CD4-positive, alpha-beta T cell treated with Interleukin-6 for 4 hours (primary cell): ENCODE measurements at places on chromosomes 16 and 17.

DNA sequence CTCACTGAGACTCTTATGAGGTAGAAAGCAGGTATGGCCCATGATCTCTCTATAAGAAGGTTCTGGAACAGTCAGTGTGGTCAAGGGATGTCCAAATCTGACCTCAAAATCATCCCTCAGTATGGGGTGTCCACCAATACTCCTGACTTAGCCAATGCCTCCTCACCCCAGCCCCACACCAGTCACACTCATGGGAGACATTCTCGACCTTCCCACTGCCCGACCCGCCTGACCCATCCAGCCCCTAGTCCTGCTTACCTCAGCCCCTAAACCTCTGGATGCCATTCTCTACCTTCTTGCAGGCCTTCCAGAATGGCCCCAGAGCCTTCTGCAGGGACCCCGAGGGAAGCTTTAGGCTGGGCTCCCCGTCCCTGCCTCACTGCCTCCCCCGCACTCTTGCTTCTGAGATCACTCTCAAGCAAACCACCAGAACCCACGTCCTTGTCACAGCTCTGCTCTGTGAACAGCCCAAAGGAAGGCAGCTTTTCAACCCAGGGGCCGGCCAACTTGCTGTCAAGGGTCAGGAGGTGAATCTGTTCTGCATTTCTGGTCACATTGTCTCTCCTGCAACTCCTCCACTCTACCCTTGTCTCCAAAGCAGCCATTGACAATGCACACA, 44.9 kb upstream of the RBFOX3 start:
- DNase-seq = no peak

DNA sequence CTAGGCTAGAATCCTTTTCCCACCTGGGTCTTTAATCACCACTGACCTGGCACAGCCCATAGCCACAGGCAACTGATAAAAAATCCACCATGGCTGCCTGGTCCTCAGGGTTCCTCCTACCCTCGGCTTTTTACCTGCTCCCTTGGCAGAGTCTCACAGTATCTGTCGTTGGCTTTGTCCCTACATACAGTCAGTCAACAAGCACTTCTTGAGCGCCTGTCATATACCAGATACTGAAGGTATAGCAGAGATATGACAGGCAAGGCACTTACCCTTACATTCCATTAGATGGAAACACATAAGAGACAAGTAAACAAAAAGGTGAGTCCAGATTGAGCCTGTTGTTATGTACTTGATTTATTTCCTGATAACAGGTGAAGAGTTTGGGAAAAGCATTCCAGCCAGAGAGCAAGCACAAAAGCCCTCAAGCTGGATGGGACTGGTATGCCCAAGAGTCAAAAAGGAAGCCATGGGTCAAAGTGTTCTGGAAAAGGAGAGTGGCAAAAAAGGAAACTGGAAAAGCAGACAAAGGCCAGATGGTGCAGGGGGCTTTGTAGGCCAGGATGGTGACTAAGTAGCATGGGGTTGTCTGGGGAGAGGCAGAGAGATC, 247.0 kb downstream of the CHD9NB start:
- DNase-seq = no peak

DNA sequence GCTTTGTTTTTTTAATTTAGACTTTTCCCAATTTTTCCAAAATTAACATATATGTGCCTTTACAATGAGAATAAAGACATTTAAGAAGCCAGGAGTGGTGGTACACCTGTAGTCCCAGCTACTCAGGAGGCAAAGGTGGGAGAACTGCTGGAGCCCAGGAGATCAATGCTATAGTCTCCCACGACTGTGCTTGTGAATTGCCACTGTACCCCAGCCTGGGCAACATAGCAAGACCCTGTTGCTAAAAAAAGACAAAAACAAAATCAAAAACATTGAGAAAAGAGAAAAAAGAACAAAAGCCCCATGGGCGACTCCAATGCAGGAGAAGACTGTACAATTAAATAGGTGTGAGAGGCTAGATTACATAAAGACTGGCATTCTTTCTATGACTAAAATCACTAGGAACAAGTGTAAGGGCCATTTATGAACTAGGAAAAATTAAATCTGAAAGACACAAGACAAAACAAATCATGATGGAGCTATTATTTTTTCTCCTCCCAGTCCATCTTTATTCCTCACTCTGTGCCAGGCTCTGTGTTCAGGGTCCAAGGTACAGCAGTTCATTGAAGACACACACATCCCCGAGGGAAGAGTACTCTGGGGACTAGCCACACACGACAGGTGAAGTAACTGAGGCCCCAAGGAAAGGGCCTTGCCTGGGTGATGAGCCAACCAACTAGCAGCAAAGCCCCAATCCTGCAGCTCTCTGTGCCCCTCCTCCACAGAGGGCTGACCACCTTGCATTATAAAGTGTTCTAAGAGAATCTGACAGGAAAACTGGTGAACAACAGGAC, 79.8 kb downstream of the CREBBP start:
- no peak for DNase-seq

- no peak for DNase-seq
Observed at GRCh38 chr16:67676516-67676915, 9.9 kb downstream of the C16orf86 start.

GRCh38 chr17:43398724-43399595, at the start of gene ARL4D:
TSS of gene ARL4D (plus strand) at chr17:43398993. CDS start at chr17:43399733, 740 bp downstream.
- peak; percentile 90 for DNase-seq
